ENCODE measurements at places on chromosomes 6 and 20. TPM values are rescaled to one million over a fixed set of nuclear protein-coding genes. Genes with fewer than 3 reads are reported as not detected.
A peak's percentile ranks its signal among the peaks of the same experiment; 100 is the strongest.

HCK gene
- 3.7 TPM for total RNA-seq

JAG1 gene
- 98.4 TPM for total RNA-seq

TMEM244 gene
- total RNA-seq: 2.3 TPM

SCRT2 gene
- not detected for total RNA-seq

TMEM74B gene
- total RNA-seq: 8.2 TPM

GRCh38 chr6:114042267-114043016 is 71.5 kb upstream of the HDAC2 start:
- peak; percentile 31 for DNase-seq

GRCh38 chr6:1872649-1873131 is 263.0 kb downstream of the FOXC1 start:
- DNase-seq: peak; percentile 91

DNA sequence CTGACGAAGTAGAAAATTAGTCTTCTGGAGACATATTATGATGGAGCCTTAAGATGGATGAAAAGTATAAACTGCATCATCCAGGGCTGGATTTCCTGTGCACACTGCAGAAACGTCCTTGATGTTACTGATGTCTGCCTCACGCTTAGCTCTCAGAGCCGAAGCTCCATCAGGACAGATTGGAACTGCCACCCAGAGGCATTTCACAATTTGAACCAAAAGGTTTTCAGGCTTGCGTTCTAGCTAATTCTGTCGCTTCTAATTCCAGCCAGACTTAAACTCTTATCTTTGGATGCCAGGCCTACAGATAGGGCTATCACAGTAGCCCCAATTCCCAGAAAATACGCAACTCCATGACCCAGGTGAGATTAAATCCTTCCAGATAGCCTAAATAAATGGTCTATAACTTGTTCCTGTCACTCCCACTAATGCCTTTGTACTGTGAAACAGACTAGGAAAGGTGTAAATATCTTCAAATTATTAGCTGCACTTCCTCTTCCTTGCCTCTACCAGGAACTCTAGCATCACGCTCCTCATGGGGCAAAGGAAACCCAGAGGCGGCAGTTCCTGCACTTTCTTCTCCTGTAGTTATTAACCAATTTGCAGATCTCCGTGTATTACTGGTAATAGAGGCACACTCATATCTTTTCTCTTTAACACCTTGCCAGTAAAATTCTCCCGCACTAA is 634.6 kb downstream of the PRKN start:
- no peak for DNase-seq

DNA sequence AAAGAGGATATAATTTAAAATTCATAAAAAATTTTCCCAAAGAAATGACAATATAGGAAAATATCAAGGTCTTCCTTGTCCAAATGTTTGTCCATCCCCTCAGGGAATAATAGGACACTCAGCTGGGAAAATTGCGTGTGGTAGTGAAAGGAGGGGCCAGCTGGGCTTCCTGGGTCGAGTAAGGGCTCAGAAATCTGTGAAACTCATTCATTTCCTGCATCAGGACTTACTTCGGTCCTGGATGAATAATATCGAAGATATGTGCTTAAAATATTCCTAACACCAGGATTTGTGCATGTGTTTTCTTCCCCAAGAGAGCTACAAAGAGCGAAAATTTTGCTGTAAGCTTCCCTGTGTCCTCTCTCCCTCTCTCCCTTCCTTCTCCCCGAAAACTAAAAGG is 118.2 kb upstream of the GJE1 start:
- DNase-seq: no peak

- no peak for DNase-seq
Measured at GRCh38 chr6:51153109-51153508, 334.4 kb downstream of the TFAP2B start.

DNA sequence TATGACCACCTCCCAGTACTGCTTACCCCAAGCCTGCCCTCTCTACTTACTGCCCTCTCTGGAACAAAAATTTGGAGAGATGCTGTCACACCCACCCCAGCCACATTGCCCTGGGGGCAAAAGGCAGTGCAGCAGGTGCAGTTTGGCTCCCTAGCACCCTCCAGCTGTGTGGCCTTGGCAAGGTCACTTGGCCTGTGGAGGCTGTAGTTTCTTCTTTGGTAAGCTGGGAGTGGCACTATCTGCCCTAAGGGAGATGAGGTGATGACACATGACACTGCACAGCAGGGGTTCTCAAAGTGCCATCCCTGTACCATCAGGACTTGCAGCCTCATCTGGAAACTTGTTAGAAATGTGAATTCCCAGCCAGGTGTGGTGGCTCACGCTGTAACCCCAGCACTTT is 44.8 kb downstream of the TAF8 start:
- DNase-seq: no peak

- DNase-seq: no peak
Measured at GRCh38 chr20:20820104-20820503, 107.7 kb upstream of the RALGAPA2 start.

DNA sequence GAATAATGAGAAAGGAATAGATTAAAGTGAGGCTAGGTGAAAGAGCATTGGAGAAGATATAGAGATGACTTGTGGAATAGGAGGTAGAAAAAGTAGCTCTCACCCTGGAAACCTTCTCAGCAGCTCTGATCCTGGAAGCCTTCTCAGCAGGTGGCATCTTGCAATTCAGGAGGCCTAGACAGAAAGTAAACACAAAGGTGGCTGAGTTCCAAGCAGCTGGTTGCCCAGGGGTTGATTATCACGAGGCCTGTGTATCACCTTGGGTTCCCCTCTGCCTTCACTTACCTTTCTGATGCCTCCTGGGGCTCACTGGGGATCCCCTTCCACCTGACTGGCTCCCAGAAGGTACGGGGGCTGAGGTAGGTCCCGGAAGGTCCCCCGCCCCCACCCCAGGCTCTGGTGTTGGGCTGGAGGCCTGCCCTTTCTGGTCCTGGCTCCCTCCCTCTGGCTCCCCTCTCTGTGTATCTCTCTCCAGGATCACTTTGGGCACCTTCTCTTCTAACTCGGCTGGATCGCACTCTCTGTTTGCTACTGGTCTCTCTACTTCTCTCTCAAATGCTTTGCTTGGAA is 9.7 kb downstream of the MDC1 start:
- DNase-seq: no peak

- peak; percentile 87 for DNase-seq
Measured at GRCh38 chr6:89970609-89971337, 76.5 kb downstream of the GJA10 start.

- peak; percentile 24 for DNase-seq
Measured at GRCh38 chr6:22145376-22145775, 151.5 kb downstream of the PRL start.

DNA sequence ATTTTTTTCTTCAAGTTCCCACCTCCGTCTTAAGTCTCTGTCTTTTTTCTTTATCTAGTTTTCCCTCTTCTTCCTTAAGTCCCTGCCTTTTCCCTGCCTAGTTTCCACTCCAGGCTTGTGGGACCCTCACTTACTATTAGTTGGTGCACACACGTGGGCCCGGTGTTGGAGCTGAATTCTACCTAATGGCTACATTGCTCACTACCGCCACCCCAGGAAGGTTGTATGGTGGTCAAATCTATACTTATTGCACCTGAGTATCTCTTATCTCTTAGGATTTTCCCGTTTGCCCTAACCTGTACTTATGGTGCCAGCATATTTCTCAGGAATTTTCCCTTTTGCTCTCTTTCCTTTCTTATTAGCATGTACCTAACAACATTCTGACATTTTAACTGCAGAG is 692.8 kb downstream of the EPM2A start:
- no peak for DNase-seq

DNA sequence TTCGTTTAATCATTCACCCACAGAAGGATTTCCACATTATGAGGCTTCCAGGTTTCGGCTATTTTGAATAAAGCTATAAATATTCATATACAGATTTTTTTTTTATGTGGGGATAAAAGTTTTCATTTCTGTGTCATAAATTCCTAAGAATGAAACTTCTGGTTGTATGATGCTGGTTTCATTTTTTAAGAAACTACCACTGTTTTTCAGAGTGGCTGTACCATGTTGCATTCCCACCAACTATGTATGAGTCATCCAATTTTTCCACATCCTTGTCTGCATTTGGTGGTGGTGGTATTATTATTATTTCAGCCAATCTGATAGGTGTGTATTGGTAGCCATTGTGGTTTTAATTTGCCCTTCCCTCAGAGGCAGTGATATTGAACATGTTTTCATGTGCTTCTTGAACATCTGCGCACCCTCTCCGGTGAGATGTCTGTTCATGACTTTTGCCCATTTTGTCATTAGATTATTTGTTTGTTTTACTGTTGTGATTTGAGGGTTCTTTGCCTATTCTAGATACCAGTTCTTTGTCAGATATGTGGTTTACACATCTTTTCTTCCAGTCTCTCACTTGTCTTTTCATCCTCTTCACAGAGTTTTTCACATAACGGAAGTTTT is 75.5 kb downstream of the DOK5 start:
- DNase-seq: no peak

- no peak for DNase-seq
Measured at GRCh38 chr20:37219751-37220668, 40.7 kb upstream of the MROH8 start.

DNA sequence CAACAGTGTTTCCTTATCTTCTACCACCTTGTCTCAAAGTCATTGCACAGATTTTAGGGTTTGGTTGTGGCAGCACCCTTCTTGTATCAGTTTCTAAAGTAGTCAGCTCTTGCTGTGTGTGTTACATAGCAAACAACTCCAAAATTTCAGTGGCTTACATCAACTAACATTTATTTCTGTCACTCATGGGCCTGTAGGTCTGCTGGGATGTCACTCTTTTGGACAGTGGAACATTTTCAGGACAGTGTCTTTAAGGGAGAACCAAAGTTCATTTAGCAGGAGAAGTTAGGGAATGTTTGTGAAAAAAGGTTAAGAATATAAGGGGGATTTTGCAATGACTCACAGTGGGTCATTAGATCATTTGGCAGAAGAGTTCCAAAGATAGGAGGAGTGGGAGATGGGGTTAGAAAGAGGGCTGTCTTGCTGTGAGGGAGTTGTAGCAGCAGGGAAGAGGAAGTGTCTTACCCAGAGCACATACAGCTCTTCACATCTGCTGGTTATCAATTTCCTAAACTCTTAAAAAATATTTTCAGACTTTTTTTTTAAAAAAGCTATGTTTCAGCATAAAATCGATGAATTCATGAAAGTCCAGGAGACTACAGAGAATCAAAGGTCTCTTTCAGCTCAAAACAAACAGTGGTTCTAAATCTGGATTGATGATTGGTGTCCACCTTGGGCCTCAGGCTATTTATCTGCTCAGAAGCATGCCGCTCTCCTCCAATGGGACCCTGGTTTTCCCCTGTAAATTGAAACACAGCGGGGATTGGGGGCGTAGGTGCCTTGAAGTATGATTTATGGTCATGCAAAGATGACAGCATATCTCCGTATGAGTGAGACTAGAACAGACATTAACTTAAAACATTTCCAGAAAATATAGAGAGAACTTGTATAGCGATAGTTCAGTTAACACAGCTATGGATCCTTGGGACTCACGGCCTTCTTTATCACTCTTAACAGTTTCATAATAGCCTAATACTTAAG is 117.3 kb downstream of the B3GAT2 start:
- no peak for DNase-seq
